CD14-positive monocyte (primary cell): ENCODE measurements at places on chromosomes 6 and 20. TPM values are rescaled to one million over a fixed set of nuclear protein-coding genes. Genes with fewer than 3 reads are reported as not detected.
A peak's percentile ranks its signal among the peaks of the same experiment; 100 is the strongest.

DNA sequence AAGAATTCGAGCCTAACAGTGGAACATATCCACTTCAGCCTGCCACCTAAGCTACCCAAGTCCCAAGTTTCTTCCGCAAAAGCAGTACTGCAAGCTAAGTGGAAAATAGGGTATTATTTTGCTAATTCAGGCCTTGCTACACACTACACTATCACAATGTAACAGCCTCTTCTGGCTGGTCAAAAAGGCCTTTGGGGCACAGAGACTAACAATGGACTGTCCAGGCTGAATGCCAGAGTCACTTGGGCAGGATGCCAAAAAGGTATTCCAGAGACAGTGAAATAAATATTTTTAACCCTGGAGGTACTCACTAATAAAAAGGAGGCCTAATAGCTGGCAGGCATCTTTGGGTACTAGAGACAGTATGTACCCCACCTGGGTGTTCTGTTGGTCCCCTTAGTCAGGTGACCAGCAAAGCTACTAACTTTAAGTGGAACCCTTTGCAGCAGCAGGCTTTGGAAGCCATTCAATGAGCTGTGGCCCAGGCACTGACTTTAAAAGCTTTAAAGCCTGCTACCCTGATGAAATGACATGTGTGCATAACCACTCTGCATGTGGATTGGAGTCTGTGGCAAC is 692.1 kb downstream of the HTR1B start:
- no peak for DNase-seq
- H3K36me3 ChIP-seq = no peaks in the 10 kb centered on the region

- H3K4me1 ChIP-seq = peaks cover 9% of the 10 kb centered on the region
- H3K36me3 ChIP-seq = no peaks in the 10 kb centered on the region
- DNase-seq = no peak
- no peak overlapping the region for H3K27ac ChIP-seq
- no peak overlapping the region for H3K4me3 ChIP-seq
Observed at GRCh38 chr6:37135835-37136694, 33.9 kb upstream of the PIM1 start.

DNA sequence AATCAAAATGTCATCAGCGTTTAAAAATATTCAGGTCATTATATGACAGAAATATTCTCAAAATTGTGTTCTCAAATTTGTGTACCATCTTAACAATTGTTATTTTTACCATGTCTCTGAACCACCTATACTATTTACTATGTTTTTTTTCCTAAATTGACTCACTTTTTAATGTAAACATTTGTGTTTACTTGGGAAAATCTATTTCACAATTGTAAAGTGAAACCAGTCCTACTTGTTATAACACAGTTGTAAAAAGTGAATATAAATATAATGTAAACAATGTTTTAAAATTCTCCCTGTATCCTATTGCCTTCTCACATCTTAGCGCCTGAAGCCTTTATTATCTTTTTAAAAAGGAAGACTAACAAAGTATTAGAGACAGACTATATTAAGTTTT is 83.5 kb downstream of the ADGRG6 start:
- DNase-seq = no peak
- H3K4me1 ChIP-seq = peaks cover 5% of the 10 kb centered on the region
- H3K27ac ChIP-seq = no peak overlapping the region
- H3K36me3 ChIP-seq = no peaks in the 10 kb centered on the region

GRCh38 chr6:81638366-81638765 is 114.1 kb downstream of the TENT5A start:
- no peaks in the 10 kb centered on the region for H3K27me3 ChIP-seq
- DNase-seq = no peak
- no peak overlapping the region for H3K27ac ChIP-seq
- H3K36me3 ChIP-seq = no peaks in the 10 kb centered on the region

- peaks cover 36% of the 10 kb centered on the region for H3K4me1 ChIP-seq
- no peaks in the 10 kb centered on the region for H3K36me3 ChIP-seq
- no peaks in the 10 kb centered on the region for H3K27me3 ChIP-seq
Observed at GRCh38 chr6:105799056-105799455, 287.1 kb upstream of the PRDM1 start.

GRCh38 chr6:13260831-13261230 is 67.5 kb downstream of the TBC1D7 start:
- H3K36me3 ChIP-seq = no peaks in the 10 kb centered on the region
- H3K27ac ChIP-seq = peak overlapping the region; percentile 79
- DNase-seq = no peak
- peaks cover 70% of the 10 kb centered on the region for H3K4me1 ChIP-seq
- no peaks in the 10 kb centered on the region for H3K27me3 ChIP-seq

GNAS-AS1 gene
- not detected for polyA plus RNA-seq
